Neural progenitor cell (in vitro differentiated cells): ENCODE measurements at places on chromosomes 16 and 17. TPM values are rescaled to one million over a fixed set of nuclear protein-coding genes. Genes with fewer than 3 reads are reported as not detected.

RNF222 gene
- total RNA-seq: not detected in 2 replicates

GRCh38 chr16:63461248-63461841 is 1425.1 kb upstream of the CDH8 start:
- DNase-seq: peak; percentile 73
- no peaks in the 10 kb centered on the region for H3K27me3 ChIP-seq
- no peaks in the 10 kb centered on the region for H3K36me3 ChIP-seq
- H3K4me3 ChIP-seq: no peak overlapping the region

- no peaks in the 10 kb centered on the region for H3K4me1 ChIP-seq
- no peaks in the 10 kb centered on the region for H3K27me3 ChIP-seq
- H3K27ac ChIP-seq: no peak overlapping the region
- H3K36me3 ChIP-seq: no peaks in the 10 kb centered on the region
Measured at GRCh38 chr16:15897834-15898254, 9.4 kb upstream of the CEP20 start.

CASKIN1 gene
- total RNA-seq: 1.6 and 9.0 TPM in 2 replicates

DNA sequence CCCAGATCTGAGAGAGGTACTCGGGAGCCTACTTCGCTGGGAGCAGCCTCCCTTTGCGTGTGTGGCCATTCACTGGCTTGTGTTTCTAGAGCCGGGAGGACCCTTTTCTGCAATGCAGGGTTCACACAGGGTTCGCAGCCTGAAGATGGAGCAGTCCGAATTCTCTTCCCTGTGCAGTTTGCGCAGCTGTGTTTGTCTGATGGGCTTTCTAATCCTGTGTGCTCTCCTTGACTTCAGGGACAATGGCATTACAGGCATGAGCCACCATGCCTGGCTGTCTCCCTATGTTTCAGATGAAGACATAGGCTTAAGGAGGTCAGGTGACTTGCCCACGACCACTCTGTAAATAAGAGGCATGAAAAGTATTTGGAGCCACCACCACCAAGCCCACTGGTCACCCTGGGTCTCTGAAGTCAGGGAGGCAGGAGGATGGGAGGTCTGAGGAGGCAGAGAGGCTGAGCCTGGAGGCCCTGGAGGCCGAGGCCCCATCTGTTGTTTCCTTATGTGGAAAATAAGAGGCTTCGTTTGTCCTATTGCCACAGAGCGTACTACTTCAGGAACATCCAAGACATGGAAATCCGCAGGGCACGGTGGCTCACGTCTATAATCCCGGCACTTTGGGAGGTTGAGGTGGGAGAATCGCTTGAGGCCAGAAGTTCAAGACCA is 5.0 kb upstream of the STH start:
- no peaks in the 10 kb centered on the region for H3K36me3 ChIP-seq
- H3K4me1 ChIP-seq: peaks cover 18% of the 10 kb centered on the region
- no peak overlapping the region for H3K27ac ChIP-seq
- H3K27me3 ChIP-seq: no peaks in the 10 kb centered on the region
- peak; percentile 37 for DNase-seq

TBC1D10B gene
- 8.2 and 23.4 TPM in 2 replicates for total RNA-seq

CLDN9 gene
- total RNA-seq: not detected in 2 replicates

- H3K36me3 ChIP-seq: no peaks in the 10 kb centered on the region
- peaks cover 33% of the 10 kb centered on the region for H3K4me1 ChIP-seq
- H3K27me3 ChIP-seq: peaks cover 14% of the 10 kb centered on the region
- H3K27ac ChIP-seq: no peak overlapping the region
- no peak for DNase-seq
Measured at GRCh38 chr16:76535-77272, 1.3 kb upstream of the MPG start.

KRTAP16-1 gene
- total RNA-seq: not detected in 2 replicates

DUSP3 gene
- total RNA-seq: 18.2 and 20.8 TPM in 2 replicates
